Upper lobe of right lung (tissue), 1 donor: ENCODE measurements at places on chromosomes 7 and 10. TPM values are rescaled to one million over a fixed set of nuclear protein-coding genes. Genes with fewer than 3 reads are reported as not detected.

DNA sequence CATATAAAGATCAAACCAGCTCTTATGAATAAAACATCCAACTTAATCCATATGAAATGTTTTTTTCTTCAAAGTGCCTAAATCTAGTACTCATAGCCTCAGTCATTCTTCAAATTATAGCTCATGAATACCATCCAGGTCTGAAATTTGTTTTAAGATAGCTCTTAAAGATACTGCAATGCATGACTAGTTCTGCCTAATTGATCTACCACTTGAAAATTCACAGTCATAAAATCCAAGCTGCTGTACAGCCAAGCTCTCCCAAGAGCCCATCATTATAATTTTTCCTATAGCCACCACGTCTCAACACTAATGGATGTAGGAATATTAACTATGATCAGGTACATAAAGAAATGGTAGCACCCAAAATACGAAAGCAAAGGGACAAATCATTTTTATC is 87.9 kb upstream of the RNF148 start:
- no peak for DNase-seq

Gene NANOS1
- total RNA-seq = 2.9 TPM

GRCh38 chr10:9198611-9199010 is 1144.1 kb downstream of the GATA3 start:
- no peak for DNase-seq

Gene ASB10
- total RNA-seq = not detected

- no peak for DNase-seq
These were observed 244.9 kb upstream of the LRRTM3 start for GRCh38 chr10:66680886-66681285.

Gene SLC18A3
- total RNA-seq = not detected

DNA sequence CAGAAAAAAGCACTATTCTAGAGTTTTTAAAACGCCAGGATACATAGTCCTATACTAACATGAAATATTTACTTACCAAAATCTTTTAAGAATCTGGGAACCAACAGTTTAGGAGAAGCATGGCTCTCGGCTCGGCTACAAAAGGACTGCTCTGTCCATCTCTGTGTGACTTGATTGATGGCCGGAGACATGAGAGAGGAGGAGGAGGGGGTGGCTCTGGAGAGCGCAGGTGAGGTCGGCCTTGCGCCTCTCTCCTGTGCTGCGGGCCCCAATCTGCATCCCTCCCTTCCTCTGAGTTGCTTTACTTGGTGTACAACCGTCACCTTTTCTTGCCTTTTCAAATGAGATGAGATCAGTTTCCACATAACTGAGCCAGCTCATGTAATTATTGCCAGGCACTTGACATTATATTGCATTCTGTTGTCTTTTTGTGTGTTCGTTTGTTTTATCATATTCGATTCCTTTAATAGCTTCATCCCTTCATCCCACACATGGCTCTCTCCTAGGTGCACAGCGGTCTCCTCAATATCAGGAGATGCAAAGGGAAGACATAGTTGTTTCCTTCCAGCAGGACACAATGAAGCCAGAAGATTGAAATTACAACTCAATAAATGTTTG is 87.8 kb upstream of the KLF6 start:
- no peak for DNase-seq

DNA sequence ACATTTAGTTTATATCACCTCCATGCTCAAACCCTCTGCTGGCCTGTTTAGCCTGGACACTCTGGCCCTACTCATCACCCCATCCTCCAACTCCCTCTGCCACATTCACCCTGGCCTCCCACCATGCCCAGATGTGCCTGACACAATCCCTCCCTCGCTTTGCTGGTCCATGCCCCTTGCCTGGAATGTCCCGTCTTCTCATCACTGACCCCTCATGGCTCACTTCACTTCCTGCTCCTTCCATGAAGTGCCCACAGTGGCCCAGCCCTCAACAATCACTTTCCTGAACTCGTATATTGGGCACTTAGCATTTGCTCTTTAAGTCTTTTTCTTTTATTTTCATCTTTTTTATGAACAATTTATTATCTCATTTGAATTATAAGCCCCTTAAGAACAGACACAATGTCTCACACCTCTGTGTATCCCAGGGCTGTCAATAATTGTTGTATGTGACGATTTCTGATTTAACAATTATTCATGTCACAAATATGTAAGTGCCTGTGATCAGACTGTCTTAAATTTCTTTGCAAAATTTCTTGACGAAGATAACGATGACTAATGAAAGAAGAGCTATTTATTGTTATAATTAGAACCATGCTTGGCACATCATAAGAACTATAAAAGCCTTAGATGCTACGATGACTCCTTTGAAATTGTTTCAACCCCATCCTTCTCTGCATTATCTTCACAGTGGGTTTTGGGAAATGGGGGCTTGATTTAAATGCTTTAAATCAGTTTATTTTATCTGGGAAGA is 209.9 kb upstream of the YAE1 start:
- no peak for DNase-seq
